Posterior vena cava (tissue), 2 donors: ENCODE measurements at places on chromosomes 3 and 15.

DNA sequence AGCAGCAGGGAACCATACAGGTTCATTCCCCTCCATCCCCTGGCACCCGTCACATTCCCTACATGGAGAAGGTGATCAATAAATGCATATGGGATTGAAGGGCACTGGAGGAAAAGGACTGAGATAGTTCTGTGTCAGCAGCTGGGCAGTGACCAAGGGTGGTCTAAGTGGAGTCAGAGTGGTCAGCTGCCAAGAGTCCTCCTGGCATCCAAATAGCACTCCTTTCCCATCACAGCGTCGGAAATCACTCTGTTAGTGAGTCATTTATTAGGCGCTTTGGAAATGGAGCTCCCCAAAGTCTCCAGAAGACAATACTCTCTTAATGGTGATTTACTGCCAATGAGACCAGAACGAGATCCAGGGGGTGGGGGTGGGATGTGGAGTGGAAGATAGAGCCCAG is 6.8 kb upstream of the TRH start:
- DNase-seq, result no peak

DNA sequence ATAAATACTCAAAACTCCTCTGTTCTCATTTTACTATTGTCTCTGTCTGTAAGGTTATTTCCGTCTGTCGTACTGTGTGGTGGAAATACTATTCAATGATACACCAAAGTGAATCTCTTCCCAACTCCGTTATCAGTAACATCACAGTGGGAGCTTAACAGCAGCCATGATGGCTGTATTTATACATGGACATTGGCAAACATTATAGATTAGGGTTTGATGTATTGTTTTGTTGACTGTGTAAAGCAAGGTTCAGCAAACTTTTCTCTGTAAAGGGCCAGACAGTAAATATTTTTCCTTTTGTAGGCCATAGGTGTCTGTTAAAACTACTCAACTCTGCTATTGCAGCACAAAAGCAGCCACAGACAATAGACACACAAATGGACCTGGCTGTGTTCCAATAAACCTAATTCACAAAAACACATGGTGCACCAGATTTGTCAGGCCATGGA is 23.2 kb downstream of the LIPC start:
- no peak for DNase-seq

DNA sequence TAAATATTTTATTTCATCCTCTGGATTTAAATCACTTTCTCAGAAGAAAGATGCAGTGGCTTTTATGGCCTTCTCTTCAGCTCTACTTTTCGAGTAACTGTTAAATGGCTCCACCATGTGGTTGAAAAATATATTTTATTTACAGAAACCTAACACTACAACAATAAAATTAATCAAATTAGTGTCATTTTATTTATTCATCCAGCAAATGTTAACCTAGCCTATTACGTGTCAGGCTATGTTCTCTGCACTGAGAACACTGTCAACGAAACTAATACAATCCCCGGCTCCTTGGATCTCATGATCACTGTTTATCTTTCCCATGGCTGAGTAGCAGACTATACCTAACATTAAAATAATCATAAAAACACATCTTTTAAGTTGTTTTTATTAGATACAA is 148.0 kb upstream of the OSTN start:
- DNase-seq, result no peak

DNA sequence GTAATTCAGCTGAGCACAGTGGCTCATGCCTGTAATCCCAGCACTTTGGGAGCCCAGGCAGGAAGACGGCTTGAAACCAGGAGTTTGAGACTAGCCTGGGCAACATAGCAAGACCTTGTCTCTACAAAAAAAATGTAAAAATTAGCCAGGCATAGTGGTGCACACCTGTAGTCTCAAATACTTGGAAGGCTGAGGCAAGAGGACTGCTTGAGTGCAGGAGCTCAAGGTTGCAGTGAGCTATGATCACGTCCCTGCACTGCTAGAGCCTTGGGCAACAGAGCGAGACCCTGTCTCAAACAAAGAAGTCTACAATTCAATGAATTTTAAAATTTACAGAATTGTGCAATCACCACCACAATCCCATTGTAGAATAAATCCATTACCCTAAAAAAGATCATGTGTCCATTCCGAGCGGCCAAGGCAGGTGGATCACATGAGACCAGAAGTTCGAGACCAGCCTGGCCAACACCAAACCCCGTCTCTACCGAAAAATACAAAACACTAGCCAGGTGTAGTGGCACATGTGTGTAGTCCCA is 45.2 kb downstream of the FBXO22 start:
- no peak for DNase-seq

DNA sequence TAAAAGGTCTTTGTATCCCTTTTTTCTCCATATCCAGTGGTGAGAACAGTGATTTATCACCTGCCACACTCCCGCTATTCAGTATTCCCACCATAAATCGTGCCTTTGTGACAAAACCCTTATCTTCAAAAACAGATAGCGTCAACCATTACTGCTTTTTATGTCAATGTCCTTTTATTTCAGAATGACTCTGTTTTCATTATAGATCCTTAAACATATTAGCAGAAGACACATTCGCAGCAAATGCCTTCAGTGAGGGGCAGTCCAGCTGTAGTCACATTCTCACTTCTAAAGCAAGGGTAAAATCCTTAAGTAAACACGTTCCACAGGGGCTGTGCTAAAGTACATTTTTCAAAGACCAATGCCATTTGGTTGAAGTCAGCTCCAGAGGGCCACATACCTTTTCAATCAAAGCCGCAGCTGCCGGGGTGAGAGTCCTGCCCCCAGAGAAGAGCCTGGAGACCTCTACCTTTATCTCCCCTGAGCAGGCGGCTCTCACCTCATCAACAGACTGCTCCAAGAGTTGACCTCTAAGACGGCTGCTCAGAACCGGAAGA is 53.4 kb downstream of the PDZRN3 start:
- no peak for DNase-seq

DNA sequence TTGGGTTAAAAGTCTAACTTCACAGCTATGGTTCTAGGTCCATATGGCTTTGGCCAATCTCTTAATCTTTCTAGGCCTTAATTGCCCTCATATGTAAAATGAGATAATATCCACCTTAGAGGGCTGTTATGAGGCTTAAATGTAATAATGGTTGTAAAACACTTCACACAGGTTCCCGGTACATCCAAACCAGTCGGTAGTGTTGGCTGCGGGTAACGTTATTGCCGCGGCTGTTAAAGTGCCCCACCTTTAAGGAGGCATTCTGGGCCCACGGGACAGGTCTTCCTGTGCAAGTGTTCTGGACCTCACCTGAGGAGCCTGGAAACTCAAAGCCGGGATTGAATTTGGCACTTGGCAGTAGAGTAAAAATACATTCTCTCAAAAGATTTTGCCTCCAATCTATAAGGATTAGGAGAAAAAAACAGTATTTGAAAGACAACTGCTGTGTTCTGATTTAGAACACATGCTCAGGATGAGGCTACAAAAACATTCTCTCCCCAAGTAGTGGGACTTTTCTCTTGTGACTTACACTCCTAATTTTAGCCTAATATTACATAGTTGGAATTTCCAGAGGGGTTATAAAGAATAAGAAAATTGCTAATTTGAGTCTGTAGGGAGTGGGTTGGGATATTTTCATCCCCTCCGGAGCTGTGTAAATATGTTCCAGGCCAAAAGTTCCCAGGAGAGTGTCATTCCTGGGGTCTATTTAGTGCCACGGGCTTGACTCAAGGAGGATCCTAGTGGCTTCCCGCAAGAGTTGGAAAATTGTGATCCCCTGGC is 44.9 kb upstream of the TSEN2 start:
- peak; percentile 14 for DNase-seq

DNA sequence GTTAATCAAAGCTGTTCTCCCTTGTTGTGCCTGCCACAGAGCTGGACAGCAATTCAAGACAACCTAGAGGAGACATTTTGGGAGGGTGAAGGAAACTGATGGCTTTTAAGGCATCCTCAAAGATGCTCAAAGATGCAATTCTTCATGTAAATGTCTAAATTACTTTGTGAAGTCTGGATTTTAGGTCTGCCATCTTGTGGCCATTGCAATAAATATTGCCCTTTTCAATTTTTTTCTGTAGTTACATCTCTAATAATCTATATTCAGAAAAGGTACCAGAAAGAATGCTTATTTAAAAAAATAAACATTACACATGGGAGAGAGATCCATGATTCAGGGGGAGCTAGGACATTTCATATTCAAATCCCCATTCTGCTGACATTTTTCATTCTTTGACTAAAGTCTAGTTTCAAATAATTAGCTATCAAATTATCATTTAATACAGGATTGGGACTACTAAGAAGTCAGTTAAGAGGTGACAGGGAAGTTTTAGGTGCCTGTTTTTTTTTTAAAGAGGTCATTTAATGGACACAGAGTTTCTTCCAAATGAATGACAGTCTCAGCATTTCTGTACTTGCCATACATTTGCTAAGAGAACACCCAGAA is 259.8 kb upstream of the WNT5A start:
- no peak for DNase-seq

DNA sequence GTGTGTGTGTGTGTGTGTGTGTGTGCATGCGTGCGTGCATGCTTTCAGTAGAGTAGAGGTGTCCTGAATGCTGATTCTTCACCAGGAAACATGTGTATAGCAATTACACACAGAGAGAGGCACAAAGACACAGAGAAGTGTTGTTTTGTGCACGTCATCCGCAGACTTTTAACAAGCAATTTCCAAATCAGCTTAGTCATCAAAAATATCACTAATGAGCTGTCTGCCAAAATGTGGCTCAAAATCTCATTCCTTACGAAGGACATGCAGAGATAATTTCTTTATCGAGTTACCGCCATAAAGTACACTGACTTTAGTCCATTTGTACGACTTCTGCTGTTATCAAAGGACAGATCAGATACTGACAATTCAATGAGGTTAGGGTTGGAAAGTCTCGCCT is 274.9 kb upstream of the RARB start:
- DNase-seq, result no peak

- peak; percentile 87 for DNase-seq
Measured at GRCh38 chr15:62569460-62570404, 404.6 kb upstream of the C2CD4B start.

DNA sequence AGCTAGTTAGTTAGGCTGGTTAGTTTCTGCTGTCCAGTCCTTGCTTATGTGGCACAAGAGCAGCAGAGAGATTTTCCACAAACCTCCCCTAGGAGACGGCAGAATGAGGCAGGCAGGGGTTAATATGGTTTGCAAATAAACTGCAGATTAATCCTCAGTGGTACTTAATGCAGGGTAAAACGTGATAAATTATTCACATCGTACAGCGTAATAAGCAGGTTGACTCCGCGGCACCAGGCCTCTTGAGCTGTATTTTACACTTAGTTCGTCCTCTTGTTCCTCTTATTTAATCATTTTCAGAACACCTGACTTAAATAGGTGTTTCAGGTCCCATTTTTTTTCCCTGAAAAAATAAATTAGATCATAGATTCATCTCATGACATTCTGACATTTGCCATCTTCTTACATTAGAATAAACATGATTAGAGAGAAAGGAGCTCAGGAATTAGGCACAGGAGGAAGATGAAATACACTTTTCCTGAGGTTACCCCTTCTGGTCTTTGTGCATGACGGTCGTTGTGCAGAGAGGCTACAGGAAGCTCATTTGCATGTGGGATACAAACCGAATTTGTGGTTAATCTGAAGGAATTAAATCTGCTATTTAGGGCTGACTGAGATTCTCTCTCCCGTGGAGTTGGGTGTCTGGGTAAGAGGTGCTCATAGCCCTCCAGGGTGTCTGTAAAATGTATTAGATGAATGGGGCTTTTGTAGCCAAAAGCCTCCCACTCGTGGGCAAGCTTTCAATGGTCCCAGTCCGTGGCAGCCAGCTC is 27.1 kb upstream of the VPS8 start:
- no peak for DNase-seq

GRCh38 chr3:120848503-120848902 is 59.5 kb upstream of the STXBP5L start:
- DNase-seq, result no peak

GRCh38 chr15:89371228-89372044 is 36.8 kb upstream of the POLG start:
- no peak for DNase-seq

- no peak for DNase-seq
Measured at GRCh38 chr3:42588625-42589024, 2.0 kb upstream of the SS18L2 start.

DNA sequence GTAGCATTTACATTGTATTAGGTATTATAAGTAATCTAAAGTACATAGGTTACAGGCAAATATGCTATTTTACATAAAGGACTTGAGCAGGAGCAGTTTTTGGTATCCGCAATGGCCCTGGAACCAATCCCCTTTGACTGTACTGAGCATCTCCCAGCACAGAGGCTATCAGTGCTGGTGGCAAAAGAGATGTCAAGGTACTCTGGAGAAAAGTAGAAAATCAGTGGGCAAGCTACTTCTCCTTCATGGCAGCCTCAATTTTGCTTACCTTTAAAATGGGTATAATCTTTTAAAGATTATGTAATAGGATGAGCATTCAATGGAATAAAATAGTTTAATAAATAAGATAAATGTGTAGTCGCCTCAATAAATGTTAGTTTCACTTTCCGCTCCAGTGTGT is 56.7 kb upstream of the LMCD1 start:
- DNase-seq, result no peak

- no peak for DNase-seq
Measured at GRCh38 chr3:79618883-79619282, 148.9 kb downstream of the ROBO1 start.

DNA sequence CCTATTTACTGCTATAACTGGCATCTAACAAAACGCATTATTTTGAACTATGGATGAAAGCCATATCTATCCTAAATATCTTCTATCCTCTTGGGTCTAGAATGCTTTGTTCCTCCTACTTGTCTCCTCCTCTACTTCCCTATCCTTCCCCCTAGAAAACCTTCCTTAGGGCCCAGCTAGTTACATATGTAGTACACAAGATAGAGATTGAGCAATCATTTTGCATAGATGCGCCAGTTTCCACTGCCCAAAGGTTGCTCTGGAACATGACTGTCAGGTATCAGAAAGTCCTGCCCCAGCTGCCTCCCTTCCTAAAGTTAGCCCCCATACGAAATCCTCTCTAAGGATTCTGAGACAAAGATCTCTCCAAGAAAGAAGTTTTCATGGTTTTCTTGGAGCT is 55.1 kb downstream of the GPR160 start:
- no peak for DNase-seq

GRCh38 chr15:39976291-39977274 is 42.7 kb downstream of the EIF2AK4 start:
- DNase-seq, result peak; percentile 86

DNA sequence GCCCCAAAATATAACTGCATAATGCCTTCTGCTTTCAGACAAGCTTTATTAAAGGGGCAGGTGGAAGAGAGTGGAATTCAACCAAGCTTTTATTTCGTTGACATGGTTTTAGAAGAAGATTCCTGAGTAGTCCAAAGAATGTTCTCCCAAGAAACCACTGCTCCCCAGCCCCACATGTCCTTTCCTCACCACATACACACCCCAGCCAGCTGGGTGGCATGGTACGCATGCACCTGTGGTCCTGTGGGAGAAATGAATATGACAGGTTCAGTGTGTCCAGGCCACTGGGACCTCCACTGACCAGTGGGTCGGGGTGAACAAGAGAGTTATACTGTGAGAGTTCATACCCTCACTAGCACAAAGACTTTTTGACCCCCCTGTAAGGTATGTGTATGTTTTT is 30.2 kb downstream of the ARID3B start:
- peak; percentile 50 for DNase-seq

- no peak for DNase-seq
Measured at GRCh38 chr3:79424811-79425210, 343.0 kb downstream of the ROBO1 start.

GRCh38 chr15:68679961-68680371 is 101.2 kb downstream of the CORO2B start:
- DNase-seq, result no peak
